ENCODE measurements at places on chromosomes 12 and 14.

DNA sequence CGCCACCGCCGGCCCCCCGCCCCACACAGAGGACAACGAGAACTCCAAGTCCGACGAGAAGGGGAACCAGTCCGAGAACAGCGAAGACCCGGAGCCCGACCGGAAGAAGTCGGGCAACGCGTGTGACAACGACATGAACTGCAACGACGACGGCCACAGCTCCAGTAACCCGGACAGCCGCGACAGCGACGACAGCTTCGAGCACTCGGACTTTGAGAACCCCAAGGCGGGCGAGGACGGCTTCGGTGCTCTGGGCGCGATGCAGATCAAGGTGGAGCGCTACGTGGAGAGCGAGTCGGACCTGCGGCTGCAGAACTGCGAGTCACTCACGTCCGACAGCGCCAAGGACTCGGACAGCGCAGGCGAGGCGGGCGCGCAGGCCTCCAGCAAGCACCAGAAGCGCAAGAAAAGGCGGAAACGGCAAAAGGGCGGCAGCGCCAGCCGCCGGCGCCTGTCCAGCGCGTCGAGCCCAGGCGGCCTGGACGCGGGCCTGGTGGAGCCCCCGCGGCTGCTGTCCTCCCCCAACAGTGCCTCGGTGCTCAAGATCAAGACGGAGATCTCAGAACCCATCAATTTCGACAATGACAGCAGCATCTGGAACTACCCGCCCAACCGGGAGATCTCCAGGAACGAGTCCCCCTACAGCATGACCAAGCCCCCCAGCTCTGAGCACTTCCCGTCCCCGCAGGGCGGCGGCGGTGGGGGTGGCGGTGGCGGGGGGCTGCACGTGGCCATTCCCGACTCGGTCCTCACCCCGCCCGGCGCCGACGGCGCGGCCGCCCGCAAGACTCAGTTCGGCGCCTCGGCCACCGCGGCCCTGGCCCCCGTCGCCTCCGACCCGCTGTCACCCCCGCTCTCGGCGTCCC lies 150.9 kb downstream of the EGLN3 start:
- peak; percentile 55 for DNase-seq

- no peak for DNase-seq
Observed at GRCh38 chr12:82609234-82609914, 77.3 kb upstream of the TMTC2 start.

DNA sequence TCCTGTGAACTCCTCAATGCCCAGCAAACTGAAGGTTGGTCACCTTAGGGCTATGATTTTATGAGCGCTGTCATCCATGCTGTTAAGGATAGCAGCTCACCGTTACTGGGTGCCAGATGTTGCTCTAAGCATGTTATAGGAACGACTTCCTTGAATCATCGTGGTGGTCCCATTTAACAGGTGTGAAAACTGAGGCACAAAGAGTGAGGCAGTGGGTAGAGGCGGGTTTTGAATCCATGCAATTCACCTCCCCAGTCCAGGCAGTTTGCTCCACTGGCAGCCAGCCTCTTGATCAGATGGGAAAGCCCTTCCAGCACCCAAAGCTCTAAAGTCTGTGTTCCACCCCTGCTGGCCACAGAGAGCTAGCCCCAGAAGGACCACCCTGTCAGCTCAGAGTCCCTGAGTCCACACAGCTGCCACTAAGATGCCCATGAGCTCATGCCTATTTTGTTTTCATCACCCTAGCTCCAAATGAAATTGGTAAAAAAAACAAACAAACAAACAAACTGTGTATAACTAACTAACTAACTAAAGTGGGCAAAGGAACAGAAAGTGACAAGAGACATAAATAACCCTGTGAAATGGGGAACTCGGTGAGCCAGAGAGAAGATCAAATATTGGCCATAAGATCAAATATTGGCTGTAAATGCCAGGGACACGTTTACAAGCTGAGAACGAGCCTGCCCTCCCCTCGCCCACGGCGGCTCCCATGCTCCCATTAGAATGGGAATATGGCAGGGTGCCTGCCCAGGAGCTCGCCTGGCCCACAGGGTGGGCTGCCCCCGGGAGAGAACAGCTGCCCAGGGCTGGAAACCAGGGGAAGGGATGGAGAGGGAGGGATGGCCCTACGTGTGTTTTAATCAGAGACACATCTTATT lies 72.3 kb upstream of the RFLNA start:
- no peak for DNase-seq

- no peak for DNase-seq
Observed at GRCh38 chr12:128940090-128940888, 87.0 kb downstream of the GLT1D1 start.

DNA sequence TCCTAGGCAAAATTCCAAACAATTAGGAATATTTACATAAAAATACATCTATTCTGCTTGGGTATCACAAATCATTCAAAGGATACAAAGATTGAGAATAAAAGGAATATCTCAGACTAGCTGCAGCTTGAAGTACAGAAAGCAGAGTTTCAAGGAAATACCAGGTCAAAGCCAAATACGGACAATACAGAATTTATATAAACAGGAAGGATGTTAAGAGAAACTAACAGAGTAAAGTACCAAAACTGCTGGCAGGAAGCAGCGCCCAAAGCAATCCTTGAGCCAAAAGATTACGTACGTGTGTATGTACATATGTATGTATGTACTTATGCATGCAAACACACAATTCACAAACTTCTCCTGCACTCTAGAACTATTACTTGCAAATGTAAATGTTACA lies 86.6 kb downstream of the PPP1R12A start:
- DNase-seq: no peak

GRCh38 chr12:131917139-131917710 lies 11.9 kb upstream of the PUS1 start:
- no peak for DNase-seq

DNA sequence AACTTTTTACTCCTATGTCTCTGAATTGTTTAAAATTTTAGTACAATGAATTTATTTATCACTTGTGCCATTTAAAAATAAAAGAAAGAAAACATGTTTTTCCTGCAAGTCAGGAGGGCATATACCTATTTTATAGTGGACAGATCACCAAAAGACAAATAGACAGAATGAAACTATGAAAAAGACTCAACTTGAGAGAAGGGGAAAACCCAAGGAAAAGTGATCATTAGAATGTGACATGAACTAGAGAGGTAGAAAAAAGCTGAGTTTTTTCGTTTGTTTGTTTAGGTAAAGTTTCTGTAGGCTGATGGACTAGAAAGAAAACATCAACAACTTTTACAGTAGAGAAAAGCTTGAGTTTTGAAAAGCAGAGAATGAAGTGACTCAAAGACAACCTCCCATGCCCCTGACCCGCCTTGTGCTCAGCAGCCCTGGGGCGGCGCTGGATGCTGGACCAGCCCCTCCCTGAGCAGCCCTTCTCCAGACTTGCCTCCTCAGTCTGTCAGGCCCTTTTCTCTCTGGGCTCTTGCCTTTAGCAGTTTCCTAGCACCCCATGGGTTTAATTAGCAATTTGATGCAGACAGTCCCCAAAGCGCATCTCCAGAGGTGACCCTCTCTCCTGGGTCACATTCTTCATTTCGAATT lies 95.1 kb upstream of the ARID2 start:
- DNase-seq: no peak

GRCh38 chr14:103432627-103433026 lies 47.4 kb downstream of the MARK3 start:
- no peak for DNase-seq

DNA sequence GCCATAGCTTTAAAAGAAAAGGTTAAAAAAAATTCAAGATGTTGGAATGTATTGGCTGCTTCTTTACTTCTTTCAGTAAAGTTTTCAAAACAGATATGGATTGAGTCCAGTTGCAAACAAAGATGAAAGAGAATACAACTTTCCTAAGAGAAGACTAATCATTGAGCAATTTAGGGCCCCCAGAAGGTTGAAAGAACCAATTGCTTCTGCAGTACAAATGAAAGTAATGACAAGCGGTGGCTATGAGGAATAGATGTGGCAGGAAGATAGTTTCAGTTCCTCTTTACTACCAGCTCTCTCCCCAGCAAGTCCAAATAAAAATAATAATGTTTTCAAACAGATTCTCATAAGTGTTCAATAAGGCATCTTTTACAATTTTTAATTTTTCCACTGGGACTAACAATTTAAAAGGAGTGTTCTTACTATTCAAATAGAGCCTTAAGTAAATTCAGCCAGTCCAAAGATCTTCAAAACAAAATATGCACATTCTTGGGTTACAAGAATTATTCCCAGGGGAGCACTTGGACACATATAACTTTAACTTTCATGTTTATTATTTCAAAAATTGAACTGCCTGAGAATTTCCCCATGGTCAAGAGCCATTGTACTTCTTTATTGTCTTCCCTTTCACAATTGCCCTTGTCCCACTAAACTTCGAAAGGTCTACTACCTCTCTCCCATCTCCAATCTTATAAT lies 62.3 kb upstream of the PPP1R12A start:
- peak; percentile 45 for DNase-seq

GRCh38 chr14:104253901-104254353 lies 115.5 kb downstream of the KIF26A start:
- no peak for DNase-seq

DNA sequence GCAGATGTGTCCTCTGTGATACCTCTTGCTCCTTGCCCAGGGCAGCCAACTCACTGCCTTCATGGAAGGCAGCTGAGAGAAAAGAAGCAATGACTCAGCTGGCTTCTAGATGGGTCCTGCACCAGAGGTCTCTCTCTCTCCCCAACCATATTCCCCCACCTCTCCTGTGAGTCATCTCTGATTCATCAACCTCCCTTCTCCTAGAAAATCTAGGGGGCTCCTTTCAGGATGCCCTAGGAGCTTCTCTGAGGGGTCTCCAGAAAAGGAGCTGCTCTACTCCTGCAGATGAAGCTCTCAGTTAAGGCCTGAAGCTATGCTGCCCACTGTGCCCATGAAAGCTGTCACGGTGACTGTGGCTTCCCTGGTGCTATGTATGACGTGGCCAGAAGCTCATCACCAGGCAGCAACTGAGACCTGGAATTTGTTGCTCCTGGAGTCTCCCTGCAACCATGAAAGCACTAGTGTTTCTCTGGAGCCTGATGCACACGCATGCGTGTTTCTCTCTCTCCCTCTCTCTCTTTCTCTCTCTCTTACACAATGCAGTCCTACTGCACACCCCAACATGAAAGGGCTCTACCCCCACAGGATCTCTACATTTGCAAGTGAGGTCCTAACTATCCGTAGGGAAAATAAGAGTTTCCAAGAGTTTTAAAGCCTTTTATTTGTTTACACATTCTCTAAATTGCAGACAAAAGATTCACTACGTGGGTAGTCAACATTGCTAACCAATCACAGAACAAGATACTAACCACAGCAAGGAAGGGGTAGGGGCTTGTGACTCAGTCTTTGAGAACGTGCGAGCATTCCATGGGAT lies 285.3 kb downstream of the DPF3 start:
- DNase-seq: peak; percentile 97

Data from GM23248 (cell line).